Mammary epithelial cell (primary cell): ENCODE measurements at places on chromosomes 6 and 20. TPM values are rescaled to one million over a fixed set of nuclear protein-coding genes. Genes with fewer than 3 reads are reported as not detected.

Gene HLA-C
- 265 TPM for polyA plus RNA-seq

Gene EPHA7
- not detected for polyA plus RNA-seq

Gene DZANK1
- 2.0 TPM for polyA plus RNA-seq

Gene SLC16A10
- 0.08 TPM for polyA plus RNA-seq

Gene CST4
- polyA plus RNA-seq = not detected

Gene SMOC2
- not detected for polyA plus RNA-seq

Gene GPR63
- polyA plus RNA-seq = 1.3 TPM

Gene AGPAT4
- polyA plus RNA-seq = 5.6 TPM

Gene EYS
- polyA plus RNA-seq = 0.14 TPM

GRCh38 chr6:157891544-157892362 lies 68.7 kb downstream of the SNX9 start:
- DNase-seq = no peak

- DNase-seq = no peak
Observed at GRCh38 chr6:63802606-63803206, 167.1 kb downstream of the PHF3 start.

- peak; percentile 75 for DNase-seq
Observed at GRCh38 chr20:31608251-31608945, 3.3 kb downstream of the ID1 start.

DNA sequence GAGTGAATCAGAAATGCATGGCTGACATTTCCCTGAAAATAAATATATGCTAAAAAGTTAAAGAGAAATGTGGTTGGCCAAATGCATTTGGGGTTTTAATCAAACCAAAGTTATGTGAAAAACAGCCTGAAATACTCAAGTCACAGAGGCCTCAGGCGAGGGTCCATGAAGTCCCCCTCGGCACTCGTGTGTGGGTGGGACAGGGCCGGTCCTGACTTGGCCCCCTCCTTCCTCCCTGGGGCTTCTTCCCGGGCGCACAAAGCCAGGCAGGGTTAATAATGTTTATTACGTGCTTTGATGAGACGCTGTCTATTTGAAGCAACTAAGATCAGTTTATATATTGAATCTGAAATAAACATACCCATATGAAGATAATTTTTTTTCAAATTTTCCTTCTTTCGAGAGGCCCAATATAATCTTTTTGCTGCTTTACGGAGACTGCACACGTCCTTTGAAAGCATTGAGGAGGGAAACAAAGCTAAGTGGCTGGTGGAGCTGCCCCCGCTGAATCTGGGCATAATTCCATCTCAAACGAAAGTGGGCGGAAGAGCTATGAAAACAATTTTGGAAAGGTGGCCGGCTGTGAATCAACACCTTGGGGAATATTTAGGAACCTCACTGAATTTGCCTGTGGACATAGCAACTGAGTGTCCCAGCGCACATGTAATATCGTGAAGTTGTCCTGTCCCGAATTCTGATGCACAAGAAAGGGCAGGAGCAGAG lies 55.8 kb upstream of the SMOC2 start:
- no peak for DNase-seq

DNA sequence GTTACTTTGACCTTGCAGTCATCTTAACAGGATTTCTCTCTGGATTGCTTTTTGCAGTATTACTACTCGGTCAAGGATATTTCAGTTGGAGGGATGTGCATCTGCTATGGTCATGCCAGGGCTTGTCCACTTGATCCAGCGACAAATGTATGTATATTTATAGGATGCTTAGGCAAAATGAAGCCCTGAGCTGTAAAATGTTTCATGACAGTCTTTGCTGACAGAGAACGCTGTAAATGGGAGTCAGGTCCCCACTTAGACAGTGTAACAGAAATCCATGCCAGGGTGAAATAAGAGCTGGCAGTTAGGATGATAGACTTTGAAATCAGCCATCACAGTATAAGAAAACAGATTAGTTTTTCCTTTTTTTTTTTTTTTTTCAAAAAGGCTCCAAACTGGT lies 264.0 kb downstream of the LAMA2 start:
- no peak for DNase-seq

DNA sequence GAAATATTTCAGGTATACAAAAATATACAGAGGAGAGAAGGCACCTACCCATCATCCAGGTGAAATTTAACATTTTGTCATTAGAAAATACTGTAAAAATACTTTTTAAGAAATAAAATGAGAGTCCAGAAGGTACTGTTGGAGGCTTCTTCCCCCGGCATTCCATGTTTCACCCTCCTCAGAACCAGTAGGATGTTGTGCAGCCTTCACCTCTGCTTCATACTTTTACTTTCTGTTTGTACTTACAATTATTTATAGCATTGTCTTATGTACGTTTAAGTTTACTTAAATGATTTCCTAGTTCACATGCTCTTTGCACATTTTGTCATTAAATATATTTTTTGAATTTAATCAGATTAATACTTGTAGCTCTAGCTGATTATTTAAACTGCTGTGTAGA lies 30.9 kb downstream of the TMEM200A start:
- DNase-seq = peak; percentile 32

DNA sequence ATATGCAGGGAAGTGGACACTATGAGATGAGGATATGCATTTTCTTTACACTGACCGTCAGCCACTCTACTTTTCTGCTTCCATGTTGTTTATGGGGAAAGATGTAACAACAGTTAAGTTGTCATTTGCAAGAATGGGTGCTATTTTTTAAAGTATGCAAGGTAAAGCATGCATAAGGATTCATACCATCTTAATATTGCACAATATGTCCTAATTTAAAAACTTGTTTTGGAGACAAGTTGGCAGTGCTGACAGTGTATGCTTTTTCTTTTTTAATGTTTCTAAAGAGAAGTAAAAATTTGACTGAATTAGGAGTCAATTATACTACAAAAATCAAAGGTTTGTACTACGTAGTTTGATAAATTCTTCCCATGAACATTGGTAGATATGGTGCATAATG lies 435.4 kb downstream of the MMUT start:
- DNase-seq = no peak

GRCh38 chr6:2523061-2523460 lies 227.7 kb downstream of the MYLK4 start:
- DNase-seq = peak; percentile 97

GRCh38 chr6:156028335-156029131 lies 572.9 kb upstream of the NOX3 start:
- no peak for DNase-seq

GRCh38 chr6:5246141-5247097 lies 14.3 kb downstream of the LYRM4 start:
- peak; percentile 33 for DNase-seq

- DNase-seq = no peak
Observed at GRCh38 chr20:24491041-24491756, 21.8 kb downstream of the SYNDIG1 start.

DNA sequence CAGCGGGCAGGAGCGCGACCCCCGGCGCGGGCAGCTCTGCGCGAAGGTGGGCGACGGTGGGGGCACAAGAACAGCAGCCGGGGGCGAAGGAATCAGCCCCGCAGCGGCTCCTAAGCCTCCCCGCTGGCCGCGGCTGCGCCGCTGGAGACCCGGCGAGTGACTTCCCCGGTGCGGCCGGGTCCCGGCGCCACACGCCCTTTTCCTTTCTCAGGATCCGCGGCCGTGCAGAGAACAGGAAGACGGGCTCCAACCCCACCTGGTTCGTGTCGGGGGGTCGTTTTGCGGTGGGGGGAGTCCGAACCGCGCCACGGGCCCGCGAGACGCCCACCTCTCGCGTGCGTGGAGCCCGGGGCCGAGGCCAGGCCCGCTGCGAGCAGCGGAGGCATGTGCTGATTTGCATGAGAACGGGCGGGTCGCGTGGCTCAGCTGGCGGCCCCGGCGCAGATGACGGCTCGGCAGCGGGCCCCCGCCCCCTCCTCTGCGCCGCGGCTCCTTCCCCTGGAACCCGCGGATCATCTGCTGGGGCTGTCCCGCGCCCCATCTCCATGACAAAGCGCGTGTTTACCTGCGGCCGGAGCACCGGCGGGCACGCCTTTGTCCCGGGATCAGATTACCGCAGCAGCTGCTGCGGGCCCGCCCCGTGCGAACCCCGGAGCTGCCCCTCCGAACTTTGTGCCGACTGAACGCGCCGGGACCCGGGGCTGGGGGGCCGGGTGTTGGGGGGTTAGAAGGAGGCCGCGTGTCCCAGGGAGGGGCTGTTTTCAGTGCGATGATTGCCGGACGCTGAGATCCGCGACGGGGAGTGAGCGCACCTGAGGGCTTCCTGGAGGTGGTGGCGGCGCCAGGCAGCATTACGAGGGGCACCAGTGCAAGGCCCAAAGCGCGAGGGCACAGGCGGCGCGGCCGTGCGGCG lies 4.9 kb upstream of the DLL1 start:
- peak; percentile 59 for DNase-seq

- DNase-seq = no peak
Observed at GRCh38 chr6:110532431-110532830, 56.0 kb upstream of the SLC22A16 start.

DNA sequence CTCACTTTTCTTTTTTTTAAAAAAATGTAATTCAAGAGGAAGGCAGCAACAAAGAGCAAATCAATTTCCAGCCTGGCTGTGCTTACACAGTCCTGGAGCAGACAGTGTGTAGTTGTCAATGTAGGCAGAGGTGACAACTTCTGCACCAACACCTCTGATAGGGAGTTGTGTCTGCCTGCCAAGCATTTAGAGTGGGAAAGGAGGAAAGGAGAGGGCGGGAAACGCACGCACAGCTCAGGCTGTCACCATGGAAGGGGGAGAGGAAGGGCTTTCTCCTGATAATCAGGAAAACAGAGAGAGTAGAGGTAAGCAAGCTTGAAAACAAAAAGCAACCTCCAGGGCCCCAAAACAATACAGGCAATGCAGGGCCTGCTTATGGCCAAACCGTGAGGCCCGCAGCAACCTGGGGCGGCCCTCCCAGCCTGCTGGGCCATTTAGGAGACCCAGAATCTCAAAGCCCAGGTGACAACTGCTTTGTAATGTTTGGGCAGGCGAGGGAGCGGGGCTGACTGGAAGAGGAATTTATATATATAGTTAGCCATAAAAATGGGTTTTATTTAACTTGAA lies 41.5 kb upstream of the GFOD1 start:
- DNase-seq = no peak

DNA sequence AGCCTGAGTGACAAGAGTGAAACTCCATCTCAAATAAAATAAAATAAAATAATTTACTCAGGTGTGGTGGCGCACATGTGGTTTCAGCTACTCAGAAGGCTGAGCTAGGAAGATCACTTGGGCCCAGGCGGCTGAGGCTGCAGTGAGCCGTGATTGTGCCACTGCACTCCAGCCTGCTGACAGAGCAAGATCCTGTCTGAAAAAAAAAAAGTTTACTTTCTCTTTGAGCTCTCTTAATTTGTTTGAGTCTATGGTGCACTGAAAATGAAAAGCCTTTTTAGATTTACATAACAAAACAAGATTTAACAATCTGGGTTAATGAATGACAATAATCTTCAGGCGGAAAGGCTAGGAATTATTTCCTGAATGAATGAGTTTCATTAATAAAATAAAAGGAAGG lies 23.3 kb upstream of the NHSL1 start:
- DNase-seq = no peak

GRCh38 chr20:5686384-5687105 lies 63.7 kb upstream of the SHLD1 start:
- DNase-seq = no peak
